ENCODE measurements at places on chromosomes 13 and 19.

GRCh38 chr13:114161644-114162532 is 17.2 kb upstream of the CFAP97D2 start:
- DNase-seq = no peak

- DNase-seq = no peak
Measured at GRCh38 chr19:5957170-5957569, 20.8 kb downstream of the RANBP3 start.

GRCh38 chr13:45122941-45123340 is 2.6 kb downstream of the GTF2F2 start:
- DNase-seq = no peak

DNA sequence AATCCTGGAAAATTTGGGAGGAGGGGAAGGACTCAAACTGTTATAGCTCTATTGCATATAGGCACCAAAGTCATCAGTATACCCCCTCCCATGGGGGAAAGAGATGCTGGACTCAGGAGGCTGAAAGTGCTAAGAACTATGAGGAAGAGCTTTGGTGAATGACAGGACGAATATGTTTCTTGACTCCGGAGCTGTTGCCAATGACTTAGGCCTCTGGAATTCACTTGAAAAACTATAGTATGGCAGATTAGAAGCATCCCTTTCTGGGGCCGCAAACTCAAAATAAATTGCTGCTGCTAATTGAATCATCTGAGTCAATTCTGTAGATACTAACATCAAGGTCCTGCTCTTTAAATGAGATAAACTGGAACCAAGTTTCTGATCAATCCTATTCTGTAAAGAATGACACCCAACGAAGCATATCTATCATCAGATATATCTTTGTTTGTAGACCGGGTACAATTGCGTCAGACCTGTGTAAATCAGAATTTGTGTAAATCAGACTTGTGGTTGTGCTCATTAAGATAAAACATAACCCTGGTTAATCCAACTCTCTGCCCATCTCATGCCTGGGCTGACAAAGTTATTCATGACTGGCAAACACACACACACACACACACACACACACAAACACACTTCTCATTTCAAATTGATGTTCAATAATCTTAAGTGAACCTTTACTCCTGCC is 1793.8 kb upstream of the PCDH20 start:
- no peak for DNase-seq

GRCh38 chr13:24007979-24008620 is 110.8 kb upstream of the C1QTNF9B start:
- DNase-seq = no peak

- DNase-seq = no peak
Measured at GRCh38 chr19:48466561-48467325, 2.4 kb upstream of the CYTH2 start.

DNA sequence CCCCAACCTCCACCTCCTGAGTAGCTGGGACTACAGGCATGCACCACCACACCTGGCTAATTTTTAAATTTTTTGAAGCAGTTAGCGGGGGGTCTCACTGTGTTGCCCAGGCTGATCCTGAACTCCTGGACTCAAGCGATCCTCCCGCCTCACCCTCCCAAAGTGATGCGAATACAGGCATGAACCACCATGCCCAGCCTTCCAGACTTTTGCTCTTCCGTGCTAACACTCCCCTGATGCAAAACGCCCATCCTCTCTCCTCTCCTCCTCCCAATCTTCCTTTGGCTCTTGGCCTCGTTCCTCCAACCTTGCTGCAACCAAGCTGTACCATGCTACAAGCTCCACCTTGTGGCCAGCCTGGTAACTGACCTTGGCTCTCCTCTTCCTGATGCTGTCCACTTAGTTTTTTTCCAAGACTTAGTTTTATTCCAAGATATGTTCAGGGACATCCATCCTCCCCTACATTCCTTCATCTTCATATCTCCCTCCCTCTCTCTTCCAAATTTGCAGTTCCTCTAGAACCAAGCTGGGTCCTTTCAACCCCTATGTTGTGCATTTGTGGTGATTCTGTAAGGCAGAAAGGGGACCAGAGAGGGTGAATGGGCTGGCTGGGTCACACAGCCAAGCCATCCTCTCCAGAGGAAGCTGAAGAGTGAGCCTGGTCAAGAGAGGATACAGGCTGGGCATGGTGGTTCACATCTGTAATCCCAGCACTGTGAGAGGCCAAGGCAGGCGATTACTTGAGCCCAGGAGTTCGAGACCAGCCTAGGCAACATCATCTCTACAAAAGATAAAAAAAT is 32.8 kb downstream of the TINCR start:
- no peak for DNase-seq

DNA sequence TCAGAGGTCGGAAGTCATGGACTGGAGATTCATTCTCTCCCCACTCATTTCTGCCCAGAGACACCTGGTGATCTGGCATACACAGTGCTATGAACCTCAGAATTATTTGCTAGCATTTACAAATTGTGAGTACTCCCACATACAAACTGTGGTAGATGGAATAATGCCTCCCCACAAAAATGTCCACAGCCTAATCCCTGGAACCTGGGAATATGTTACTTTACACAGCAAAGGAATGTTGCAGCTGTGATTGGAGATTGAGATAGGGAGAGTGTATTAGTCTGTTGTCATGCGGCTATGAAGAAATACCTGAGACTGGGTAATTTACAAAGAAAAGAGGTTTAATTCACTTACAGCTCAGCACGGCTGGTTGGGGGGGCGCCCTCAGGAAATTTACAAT is 3.1 kb upstream of the UQCRFS1 start:
- no peak for DNase-seq

DNA sequence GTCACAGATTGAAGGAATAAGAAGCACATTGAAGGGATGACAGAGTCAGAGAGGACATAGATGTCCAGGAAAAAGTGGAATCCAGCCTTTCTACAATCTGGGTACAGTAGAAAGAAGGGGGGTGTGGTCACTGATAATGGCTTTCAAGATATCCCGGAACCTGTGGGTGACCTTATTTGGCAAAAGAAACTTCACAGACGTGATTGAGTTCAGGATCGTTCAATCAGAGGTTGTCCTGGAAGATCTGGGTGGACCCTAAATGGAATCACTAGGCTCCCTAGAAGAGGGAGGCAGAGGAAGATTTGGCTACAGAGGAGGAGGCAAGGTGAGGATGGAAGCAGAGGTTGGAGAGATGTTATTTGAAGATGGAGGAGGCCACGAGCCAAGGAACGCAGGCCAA is 13.0 kb upstream of the SYCN start:
- DNase-seq = no peak

DNA sequence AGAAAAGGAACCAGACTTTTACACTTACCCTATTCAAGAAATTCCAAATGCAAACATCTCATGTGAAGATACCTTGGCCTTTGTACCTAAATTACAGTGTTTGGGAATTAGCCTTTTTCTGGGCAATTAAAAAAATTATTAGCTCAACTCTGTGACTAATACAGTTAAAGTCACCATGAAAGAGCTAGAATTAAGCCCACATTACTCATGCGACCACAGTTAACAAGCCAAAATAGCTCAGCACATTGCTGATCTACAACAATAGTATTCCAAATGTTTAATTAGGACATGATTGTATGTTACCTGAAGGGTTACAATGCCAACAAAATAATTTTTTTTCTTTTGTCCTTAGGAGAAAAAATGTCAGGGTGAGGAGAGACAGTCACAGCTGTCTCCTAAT is 263.6 kb upstream of the GPC6 start:
- DNase-seq = no peak

DNA sequence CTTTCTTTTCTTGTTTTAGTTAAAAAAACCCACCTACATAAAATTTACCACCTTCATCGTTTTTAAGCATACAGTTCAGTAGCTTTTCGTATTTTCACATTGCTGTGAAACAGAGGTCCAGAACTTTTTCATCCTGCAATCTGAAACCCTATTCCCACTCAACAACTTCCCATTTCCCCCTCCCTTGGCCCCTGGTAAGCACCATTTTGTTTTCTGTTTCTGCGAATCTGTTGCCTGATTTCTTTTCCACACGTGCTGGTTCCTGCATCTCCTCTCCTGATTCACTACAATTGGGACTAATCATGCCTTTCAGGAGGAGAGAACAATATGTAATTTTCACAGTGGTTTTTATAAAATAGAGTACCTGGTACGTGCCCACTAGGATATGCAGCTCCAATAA is 149.2 kb upstream of the RNF113B start:
- DNase-seq = no peak

GRCh38 chr13:24709186-24709913 is 29.1 kb downstream of the ATP12A start:
- DNase-seq = no peak

GRCh38 chr13:35741657-35742056 is 265.2 kb upstream of the MAB21L1 start:
- DNase-seq = no peak

DNA sequence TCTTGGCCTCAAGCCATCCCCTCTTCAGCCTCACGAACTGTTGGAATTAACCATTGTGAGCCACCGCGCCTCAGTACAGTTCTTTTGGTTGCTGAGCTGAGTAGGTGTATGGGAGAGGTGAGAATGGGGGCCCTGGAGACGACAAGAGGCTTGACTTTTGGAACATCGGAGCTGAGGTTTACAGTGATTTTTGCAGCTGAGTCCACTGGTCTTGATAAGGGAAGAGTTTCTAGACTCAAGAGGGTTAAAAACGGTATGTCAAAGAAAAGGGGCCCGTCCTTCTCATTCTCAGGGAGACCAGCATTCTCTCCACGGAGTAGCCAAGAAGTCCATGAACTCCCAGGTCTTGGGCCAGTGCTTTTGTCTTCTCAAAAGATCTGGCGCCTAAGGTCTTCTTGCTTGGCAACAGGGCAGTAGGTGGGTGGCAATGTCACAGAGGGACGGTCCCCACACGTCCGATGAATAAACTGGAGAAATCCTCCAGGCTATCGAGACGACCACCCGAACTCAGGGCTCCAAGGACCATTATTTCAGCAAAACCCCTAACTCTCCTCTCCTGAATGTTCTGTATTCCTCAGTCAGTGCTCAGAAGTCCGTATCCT is 6.4 kb upstream of the QTRT1 start:
- DNase-seq = no peak

DNA sequence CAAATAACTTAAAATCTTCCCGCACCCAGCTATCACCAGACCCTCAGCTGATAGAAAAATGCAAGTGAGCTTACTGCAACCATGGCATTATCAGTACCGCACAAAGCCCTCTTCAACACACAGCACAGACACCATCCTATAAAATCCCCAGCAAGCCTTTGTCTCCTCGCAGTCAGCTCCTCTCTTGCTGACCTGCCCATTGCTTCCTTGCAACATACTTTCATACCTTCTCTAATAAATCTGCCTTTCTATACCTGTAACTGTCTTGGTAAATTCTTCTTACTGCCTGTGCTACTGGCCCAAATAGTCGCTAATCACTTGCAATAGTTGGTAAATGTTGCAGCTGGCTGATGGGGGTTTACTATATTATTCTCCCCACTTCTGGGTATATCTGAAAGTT is 43.3 kb upstream of the FARP1 start:
- DNase-seq = no peak

- DNase-seq = no peak
Measured at GRCh38 chr13:100234524-100235136, 145.7 kb downstream of the PCCA start.

- DNase-seq = peak; percentile 43
Measured at GRCh38 chr19:10334588-10335351, 1.4 kb upstream of the RAVER1 start.

GRCh38 chr13:66219506-66219905 is 1010.6 kb downstream of the PCDH9 start:
- no peak for DNase-seq

GRCh38 chr13:104099750-104100149 is 1033.5 kb upstream of the SLC10A2 start:
- no peak for DNase-seq

GRCh38 chr19:30064771-30065494 is 122.9 kb downstream of the URI1 start:
- no peak for DNase-seq

DNA sequence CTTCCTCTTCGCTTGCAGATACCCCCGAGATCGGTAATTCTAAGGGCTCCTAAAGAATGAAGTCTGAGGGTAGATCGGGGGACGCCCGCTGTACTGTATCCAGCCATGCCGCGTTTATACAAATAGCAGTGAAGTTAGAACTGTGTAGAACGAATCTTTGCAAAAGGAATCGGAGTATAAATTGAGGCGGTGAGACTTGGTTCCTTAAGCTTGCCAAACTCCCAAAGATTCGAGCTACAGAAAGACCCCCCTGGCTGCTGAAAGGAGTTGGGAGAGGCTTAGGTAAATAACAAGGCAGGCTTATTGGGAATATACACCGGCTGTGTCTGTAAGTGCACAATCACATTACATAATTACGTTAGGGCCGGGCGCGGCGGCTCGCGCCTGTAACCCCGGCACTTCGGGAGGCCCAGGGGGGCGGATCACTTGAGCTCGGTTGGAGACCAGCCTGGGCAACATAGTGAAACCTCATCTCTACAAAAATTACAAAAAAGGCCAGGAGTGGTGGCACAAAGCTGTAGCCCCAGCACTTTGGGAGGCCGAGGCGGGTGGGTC is 12.2 kb downstream of the TMEM160 start:
- no peak for DNase-seq

DNA sequence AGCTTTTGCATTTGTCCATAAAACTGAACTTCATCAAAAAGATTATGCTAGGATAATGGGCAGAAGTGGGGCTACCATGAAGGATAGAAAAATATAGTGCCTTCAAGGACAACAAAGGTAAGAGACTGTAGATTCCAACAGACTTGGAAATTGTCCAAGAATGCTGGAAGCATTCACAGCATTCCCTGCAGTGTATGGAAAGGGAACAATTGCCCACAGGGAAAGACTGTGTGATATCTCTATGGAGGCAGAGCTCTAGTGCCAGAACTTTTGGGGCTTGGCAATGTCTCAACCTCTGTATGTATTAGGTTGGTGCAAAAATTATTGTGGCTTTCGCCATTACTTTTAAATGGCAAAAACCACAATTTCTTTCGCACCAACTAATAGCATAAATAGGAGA is 1598.8 kb upstream of the MIR17HG start:
- no peak for DNase-seq

GRCh38 chr19:4524808-4525562 is 6.7 kb upstream of the PLIN4 start:
- DNase-seq = no peak

DNA sequence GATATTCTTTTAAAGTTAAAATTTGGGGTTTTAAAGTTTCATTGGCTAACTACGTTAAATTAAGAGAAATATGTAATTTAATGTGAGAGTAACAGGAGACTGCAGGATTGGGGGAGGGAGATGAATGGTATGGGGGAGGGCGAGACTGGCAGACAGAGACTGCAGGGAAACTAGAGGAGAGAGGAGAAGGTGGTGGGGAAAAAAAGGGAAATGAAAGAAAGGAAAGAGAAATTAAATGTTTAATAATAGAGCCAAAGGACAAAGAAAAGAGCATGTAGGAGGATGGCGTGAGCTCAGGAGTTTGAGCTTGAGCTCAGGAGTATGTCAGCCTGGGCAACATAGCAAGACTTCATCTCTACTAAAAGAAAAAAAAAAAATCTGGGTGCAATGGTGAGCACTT is 115.9 kb downstream of the RFC3 start:
- DNase-seq = no peak

Measured in hippocampal formation (tissue), 2 donors.